ENCODE measurements at places on chromosomes 2 and 18.
A peak's percentile ranks its signal among the peaks of the same experiment; 100 is the strongest.

DNA sequence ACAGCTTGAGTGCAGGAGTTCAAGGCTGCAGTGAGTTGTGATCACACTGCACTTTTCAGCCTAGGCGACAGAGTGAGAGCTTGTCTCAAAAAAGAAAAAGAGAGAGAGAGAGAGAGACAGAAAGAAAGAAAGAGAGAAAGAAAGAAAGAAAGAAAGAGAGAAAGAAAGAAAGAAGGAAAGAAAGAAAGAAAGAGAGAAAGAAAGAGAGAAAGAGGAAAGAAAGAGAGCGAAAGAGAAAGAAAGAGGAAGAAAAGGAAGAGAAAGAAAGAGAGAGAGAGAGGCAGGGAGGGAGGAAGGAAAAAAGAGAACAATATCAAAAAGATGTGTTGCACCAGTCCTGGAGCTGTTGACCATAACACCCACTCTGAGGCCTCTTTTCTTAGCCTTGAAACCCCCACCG lies 89.8 kb upstream of the MBOAT2 start:
- DNase-seq, result no peak

DNA sequence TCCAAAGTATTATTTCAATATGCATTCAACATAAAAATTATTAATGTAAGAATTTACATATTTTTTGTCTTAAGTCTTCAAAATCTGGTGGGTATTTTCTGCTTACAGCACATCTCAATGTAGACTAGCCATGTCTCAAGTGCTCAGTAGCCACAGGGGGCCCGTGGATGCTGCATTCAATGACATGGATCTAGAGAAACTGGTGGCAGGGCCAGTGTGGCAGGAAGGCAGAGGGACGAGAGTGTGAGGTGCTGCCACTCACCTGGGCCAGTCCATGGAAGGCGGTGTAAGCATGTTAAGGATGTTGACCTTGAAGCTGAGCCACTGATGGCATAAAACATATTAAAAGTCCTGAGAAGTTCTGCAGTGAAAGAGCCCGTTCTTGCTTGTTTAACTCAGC lies 6.2 kb upstream of the LIPG start:
- no peak for DNase-seq

DNA sequence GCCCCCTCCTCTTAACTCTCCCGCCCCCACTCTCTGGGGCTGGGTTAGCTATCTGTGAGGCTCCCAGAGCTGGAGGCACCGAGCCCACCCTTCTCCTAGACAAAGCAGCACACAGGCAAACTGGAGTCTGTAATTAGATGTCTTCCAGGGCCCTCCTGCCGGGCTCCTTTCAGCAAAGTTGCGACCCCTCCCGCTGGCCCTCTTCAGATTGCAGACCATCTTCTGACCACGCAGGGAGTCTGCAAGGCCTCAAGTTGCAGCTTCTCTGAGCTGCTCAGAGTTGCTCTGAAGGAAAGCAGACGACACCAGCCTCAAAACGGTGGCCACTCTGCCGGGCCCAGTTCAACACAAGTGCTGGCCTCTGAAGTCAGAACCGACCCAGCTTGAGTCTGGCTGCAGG lies 228.4 kb upstream of the COPS8 start:
- no peak for DNase-seq

- DNase-seq, result no peak
Observed at GRCh38 chr2:127185705-127186104, 34.4 kb downstream of the CYP27C1 start.

GRCh38 chr2:182761903-182762302 lies 45.8 kb downstream of the DNAJC10 start:
- no peak for DNase-seq

- no peak for DNase-seq
Observed at GRCh38 chr2:106943468-106944200, 57.7 kb upstream of the ST6GAL2 start.

DNA sequence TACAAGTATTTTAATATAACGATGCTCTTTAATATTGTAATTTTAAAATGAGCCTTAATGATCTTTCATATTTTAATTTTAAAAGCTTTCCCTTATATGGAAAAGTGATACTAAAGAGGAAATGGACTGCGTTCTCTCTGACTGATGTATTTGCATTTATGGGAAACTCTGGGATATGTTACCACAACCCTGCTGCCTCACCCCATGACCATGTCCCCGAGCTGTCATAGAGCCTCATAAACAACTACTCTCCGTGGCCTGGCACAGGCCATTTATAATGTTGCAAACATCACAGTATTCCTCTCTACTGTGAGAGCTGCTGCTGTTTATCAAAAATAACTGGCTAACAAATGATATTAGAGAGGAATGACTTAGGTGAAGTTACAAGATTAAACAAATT lies 75.8 kb upstream of the SEC11C start:
- DNase-seq, result no peak

GRCh38 chr18:23154823-23155500 lies 19.7 kb downstream of the CABLES1 start:
- no peak for DNase-seq

GRCh38 chr2:17245906-17246305 lies 272.3 kb downstream of the RAD51AP2 start:
- peak; percentile 10 for DNase-seq

GRCh38 chr2:96153291-96153713 lies 8.1 kb upstream of the DUSP2 start:
- DNase-seq, result no peak

DNA sequence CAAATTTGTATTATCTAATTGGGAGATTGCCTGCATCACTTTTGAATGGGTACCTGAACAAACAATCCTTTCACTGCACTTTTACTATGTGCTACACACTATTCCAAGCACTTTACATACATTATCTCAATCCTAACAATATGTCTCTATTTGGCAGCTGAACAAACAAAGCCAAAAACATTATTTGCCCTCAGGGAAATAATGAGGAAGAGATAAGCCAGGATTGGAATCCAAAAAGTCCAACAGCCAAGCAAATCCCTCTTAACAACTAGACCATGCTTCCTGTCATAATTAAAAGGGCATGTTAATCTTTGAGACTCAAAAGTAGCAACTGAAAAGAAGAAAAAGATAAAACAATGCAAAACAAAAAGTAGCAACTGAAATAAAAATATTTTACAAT lies 32.1 kb downstream of the RPRD1A start:
- no peak for DNase-seq

DNA sequence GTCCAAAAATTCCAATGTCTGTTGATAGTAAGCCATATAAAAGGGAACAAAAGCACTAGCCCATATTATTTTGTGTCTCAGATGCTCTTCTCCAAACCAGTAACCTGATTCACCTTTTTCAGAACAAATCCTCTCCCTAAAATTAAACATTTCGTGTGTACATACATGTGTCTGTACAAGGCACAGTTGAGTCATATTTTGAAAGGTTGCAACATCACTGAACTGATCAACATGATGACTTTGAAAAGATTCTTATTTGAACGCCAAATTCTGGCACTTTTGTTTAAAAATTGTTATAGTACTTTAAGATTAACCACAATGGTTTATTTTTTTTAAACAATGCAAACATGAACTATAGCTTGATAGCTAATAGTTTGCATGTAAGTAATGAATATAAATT lies 102.5 kb downstream of the RIT2 start:
- no peak for DNase-seq

DNA sequence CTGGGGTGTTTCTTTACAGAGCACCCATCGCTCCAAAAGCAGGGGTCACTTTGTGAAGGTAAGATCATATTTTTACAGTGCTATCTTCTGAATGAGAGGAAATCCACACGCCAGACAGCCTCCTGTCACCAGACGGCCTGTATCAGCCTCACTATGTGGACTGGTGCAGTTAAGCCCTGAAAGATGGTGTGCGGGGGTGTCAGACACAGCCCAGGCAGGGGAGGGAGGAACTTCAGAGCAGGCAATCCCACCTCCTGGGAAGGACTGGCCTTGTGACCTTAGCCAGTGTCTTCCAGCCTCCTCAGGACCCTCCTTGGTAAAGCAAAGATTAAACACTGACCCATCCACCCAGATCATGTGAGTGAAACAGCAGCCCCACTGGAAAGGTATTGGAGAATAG lies 249.4 kb upstream of the CTAGE1 start:
- DNase-seq, result no peak

DNA sequence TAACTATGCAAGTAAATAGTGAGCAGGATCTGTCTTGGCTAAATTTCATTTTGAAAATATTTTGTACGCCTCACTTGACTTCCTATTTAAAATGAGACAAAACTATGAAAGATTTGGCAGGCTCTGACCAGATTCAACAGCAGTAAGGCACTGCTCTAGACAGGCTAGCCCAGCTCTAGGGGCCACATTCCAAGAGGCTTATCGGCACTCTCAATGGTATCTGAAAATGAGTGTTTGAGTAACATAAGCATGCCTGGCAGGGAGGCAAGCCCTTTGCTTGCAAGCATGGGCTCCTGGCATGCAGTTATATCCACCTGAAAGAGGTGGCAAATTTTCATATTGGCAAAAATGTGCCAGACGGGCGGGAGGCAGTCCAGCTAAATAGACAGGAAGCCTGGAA lies 10.5 kb downstream of the CAPN13 start:
- DNase-seq, result no peak

- no peak for DNase-seq
Observed at GRCh38 chr18:48108136-48108535, 177.7 kb upstream of the SMAD2 start.

GRCh38 chr2:196535061-196535460 lies 104.5 kb upstream of the CCDC150 start:
- no peak for DNase-seq

GRCh38 chr2:156191527-156191926 lies 141.0 kb downstream of the NR4A2 start:
- DNase-seq, result no peak

DNA sequence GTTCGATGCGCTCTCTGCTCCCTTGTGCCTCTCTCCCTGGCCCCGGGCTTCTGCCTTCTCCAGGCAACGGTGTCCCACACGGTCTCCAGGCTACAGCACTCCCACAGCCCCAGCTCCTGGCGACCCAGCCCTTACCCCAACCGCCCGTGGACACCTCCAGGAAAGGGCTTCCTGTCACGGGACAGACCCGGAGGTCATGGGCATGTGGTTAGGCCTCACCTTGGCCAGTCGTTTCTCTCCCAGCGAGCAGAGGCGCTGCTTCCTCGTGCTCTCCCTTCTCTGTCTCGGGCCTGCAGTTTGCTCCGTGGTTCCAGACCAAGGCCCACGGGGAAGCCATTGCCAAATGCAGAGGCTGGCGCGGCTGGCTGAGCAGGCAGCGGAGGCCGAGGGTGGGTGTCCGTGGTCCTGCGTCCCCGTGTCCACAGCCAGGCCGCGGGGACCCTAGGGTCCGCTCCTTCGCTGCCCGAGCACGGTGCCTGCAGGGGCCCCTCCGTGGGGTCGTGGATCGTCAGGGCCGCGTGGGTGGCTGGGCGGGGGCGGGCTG lies 61.0 kb upstream of the IL1RL1 start:
- DNase-seq, result no peak

GRCh38 chr2:20625491-20626391 lies 25.2 kb downstream of the HS1BP3 start:
- no peak for DNase-seq

- DNase-seq, result no peak
Observed at GRCh38 chr2:205772983-205773382, 90.7 kb downstream of the NRP2 start.

GRCh38 chr18:10580215-10580614 lies 54.4 kb downstream of the NAPG start:
- DNase-seq, result no peak

DNA sequence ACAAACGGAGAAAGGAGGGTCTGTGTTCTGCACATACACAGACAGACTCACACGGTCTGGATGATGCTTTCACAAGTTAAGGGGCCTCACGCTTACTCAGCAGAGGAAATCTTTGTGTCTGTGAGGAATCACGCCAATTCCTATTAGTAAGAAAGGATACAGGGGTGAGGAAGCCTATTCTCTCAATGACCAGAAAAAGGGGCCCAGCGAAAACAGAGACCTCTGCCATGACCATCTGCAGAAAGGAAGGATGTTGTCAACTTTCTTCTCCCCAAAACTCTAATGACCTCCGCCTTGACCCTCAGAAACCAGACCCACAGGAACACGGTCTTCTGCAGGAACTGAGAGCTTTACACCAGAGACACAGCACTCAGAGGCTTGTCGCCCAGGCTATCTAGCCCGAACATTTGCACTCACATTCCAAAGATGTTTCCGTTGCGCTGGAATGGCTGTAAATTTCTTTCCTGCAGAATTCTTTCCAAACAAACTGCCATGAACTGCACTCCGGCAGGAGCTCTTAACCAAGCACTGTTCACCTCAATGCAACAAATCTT lies 186.3 kb downstream of the TCF4 start:
- DNase-seq, result no peak

GRCh38 chr2:66432801-66433694 lies 1.9 kb upstream of the MEIS1 start:
- peak; percentile 97 for DNase-seq

DNA sequence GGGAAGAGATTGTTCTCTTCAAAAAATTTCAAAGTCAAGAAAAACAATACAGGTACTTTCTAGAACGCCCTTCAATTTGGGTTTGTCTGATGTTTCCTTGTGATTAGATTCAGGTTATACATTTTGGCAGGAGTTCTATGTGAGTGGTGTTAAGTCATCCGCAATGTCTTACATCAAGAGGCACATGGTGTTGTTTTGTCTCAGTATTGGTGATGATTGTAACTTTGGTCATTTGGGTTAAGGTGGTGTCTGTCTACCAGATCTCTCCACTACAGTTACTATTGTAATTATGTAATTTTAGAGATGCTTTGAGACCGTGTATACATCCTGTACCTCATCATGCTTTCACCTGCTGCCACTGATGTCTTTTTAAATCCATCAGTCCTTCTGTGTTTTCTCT lies 60.3 kb downstream of the TET3 start:
- DNase-seq, result no peak

DNA sequence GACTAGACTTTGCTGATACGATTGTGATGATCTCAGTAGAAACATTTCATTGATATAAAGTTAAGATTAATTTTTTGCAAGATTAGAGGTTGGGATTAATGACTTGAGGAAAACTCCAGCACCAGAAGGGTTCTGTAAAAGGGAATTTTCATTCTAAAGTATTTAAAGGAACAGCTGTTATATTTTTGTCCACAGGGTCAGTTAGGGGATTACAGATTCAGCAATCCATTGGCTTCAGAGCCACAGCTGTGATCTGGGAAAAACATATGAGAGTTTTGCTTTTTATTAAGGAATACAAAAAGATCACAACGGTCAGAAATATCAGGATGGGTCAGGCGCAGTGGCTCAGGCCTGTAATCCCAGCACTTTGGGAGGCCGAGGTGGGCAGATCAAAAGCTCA lies 19.6 kb upstream of the REV1 start:
- no peak for DNase-seq

- DNase-seq, result no peak
Observed at GRCh38 chr18:77520767-77521166, 271.1 kb downstream of the GALR1 start.

DNA sequence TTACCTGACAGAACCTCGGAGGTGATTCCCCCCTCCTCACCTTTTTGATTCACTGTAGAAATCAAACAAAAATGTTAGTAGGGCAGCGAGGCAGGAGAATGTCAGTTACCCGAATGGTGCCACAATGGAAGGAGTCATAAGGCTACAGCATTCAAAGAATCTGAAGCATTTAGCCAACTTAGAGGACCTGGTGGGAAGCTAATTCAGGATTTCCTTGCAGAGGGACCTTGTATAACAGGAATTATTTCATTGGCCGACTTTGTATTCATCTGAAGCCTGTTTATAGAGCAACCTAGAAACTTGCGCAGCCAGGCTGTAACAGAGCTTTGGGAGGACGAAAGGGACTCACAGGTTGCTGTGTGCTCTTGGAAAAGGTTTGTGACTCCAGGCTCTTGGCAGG lies 129.1 kb upstream of the MMADHC start:
- no peak for DNase-seq

Data from urinary bladder (tissue), 4 donors.